ENCODE measurements at places on chromosomes 12 and 14.

- DNase-seq: no peak
Observed at GRCh38 chr12:102833687-102834441, 83.2 kb downstream of the PAH start.

DNA sequence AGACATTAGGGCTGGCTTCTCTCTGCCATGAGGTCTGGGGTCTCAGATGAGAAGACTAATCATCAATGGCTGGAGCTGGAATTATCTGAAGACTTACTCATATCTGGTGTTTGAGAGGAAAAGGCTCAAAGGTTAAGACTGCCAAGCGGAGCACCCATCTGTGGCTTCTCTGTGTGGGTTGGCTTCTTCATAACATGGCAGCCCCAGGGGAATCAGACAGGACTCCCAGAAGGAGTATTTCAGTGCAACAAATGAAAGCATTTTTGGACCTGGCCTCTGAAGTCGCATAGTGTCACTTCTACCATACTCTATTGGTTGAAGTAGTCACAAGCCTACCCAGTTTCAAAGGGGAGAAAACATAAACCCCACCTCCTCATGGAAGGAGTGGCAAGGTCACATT, 171.8 kb upstream of the KRR1 start:
- DNase-seq: no peak

GRCh38 chr14:99752486-99753121, 40.6 kb upstream of the EML1 start:
- peak; percentile 13 for DNase-seq

DNA sequence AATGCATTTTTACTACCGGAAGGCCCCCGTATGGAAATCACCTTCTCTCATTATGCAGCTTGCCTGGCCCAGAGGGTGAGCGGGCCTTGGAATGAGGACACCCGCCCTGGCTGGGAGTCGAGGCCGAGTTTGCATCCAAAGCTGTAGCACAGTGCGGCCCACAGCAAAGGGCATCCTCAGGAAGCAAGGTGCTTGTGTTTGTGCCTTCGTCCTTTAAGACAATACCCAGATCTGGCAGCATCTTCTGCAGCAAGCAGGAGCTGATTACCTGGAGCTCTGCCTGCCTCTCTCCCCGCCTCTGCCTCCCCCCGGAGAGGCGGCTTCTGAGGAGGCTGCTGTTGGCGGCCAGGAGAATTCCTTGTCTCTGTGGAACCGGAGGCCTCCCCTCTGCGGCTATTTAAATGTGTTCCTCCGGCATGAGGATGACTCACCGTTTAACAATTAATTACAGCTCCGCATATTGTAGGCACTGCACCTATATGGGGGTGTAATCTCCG, 145.3 kb downstream of the CACNA1C start:
- DNase-seq: no peak

DNA sequence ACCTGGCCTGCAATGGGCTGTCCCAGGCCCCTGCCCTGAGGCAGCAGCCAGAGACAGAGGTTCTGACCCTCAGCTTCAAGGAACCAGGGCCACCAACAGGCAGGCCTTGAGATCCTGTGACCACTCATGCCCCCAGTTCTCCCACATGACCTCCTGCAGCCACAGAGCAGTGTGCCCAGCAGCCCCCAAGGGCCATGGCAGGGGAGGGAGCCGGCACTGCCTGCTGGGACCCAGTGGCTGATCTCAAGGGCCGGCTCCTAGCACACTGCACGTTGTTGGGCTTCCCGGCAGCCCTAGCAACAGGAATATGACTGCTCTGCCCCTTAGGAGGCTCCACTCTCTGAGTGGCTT, 14.8 kb downstream of the DEGS2 start:
- DNase-seq: no peak

GRCh38 chr14:23861666-23862065, 91.9 kb upstream of the DHRS4 start:
- no peak for DNase-seq

DNA sequence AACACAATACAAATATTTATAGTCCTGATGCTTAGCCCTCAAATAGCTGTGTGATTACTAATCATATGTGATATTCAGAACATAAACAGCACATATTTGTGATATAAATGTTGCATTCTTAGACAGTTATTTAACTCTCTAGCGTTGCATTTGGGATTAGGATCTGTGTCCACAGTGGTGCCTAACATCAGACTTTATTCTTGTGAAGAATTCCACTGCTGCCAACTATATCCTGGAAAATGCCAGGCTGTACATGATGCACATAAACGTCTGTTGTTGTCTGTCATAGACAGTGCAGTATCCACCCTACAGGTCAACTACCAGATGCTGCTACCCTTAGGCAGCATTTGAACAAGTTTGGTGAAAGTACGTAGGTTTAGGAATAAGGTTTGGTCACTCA, 39.0 kb downstream of the SLC38A4 start:
- no peak for DNase-seq

DNA sequence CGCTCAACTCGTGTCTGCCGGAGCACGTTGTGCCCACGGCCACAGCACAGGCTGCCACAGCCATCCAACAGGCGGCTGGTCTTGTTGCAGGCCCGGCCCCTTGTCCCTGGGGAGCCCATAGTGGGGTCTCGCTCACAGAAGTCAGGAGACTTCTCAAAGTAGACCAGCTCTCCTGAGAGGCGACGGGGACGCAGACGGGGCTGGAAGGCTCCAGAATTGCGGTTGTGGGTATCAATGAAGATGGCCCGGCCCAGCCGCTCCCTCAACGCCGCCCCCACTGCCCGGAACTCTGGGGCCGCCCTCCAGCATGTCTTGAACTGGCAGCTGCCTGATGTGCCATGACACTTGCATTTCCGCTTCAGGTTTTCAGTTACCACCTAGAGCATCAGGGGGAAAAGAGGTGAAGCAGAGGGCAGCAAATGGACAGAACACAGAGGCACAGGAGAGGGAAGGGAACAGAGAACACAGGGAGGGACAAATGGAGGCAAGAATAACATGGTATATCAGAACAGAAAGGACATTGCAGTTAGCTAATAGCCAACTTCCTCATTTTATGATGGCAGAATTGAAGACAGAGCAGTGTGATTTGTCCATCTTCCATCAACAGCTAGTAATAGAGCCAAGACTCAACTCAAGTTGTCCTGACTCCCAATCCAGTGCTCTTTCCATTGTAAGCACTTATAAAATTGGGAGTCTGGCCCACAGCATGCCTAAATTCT, 5.2 kb downstream of the WNT10B start:
- DNase-seq: no peak

DNA sequence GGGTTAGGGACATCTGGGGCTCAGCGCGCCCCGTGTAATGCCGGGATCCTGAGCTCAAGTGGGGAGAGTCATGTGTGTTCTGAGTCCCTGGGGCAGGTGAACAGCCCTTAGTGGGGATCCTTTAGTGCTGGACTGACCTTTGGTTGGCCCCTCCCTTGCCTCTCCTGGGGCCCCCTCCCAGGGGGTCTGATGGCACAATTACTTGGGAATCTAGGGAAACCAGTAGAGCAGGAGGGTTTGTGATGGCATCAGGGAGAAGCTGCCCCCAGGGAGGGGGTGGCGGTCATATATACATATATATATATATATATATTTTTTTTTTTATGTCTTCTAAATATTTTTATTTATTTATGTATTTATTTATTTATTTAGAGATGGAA, at the start of gene MORN3:
Gene MORN3 (minus strand): TSS at position 134 of the 380 bp plus-strand sequence. CDS start 171 bp downstream, outside the sequence.
- no peak for DNase-seq

DNA sequence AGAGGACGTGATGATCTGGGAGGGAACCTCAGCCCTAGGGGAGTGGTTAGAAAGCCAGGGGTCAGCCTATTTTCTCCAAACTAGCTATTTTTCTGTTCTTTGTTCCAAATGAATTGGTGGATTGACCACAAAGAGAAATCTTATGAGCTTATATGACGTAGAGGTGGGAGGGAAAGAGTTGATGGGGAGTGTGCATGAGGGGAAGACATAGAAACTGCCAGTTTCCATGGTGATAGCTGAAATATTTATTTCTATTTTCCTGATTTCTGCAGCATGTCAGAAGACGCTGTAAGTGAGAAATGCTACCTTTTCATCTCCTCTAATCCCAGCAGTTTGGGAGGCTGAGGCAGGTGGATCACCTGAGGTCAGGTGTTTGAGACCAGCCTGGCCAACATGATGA, 51.4 kb upstream of the CISTR start:
- DNase-seq: no peak
